Bronchial smooth muscle cell (primary cell): ENCODE measurements at places on chromosomes 7 and 10. TPM values are rescaled to one million over a fixed set of nuclear protein-coding genes. Genes with fewer than 3 reads are reported as not detected.

Gene PKD2L1
- not detected in 2 replicates for total RNA-seq

Gene AKR1C1
- total RNA-seq, result 149 and 282 TPM in 2 replicates

Gene LOXL4
- 9.9 and 13.3 TPM in 2 replicates for total RNA-seq

Gene HYAL4
- not detected in 2 replicates for total RNA-seq

Gene GPR158
- under 0.01 TPM in 1 of 2 replicates, not detected in the other for total RNA-seq

Gene UNCX
- total RNA-seq, result not detected in 2 replicates

Gene CASTOR2
- 9.5 and 17.2 TPM in 2 replicates for total RNA-seq

Gene CALHM3
- not detected in 2 replicates for total RNA-seq

Gene TUBAL3
- not detected in 2 replicates for total RNA-seq

Gene ZNF727
- under 0.01 TPM in 1 of 2 replicates, not detected in the other for total RNA-seq

Gene SOSTDC1
- total RNA-seq, result 0.16 TPM in 1 of 2 replicates, not detected in the other

Gene LRGUK
- total RNA-seq, result 0.09 and 0.16 TPM in 2 replicates

Gene OPALIN
- total RNA-seq, result not detected in 2 replicates

Gene ZNF117
- 2.7 and 4.7 TPM in 2 replicates for total RNA-seq

Gene ADAMTS14
- total RNA-seq, result 3.3 and 22.9 TPM in 2 replicates

Gene MUC12
- total RNA-seq, result 0.32 and 0.34 TPM in 2 replicates

Gene SFRP5
- total RNA-seq, result not detected in 2 replicates

Gene ZPBP
- not detected in 2 replicates for total RNA-seq

Gene NODAL
- total RNA-seq, result not detected in 2 replicates
